ENCODE measurements at places on chromosomes 1 and 21. TPM values are rescaled to one million over a fixed set of nuclear protein-coding genes. Genes with fewer than 3 reads are reported as not detected.

DNA sequence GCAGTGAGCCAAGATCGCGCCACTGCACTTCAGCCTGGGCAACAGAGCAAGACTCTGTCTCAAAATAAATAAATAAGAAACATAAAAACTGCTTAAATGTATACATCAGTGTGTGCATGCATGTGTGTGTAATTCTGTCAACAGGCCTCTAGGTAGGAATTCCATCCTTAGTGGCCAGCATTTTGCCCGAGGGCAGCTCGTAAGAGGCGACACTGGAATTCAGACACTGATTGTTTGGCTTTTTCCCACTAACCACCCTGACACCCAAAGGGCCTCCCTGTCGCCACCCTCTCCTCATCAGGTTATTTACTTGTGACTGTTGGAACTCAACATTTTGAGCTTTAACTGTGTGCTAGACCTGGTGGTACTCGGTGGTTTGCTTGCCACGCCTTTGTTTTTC lies 64.0 kb upstream of the KIF1B start:
- DNase-seq, result no peak

DNA sequence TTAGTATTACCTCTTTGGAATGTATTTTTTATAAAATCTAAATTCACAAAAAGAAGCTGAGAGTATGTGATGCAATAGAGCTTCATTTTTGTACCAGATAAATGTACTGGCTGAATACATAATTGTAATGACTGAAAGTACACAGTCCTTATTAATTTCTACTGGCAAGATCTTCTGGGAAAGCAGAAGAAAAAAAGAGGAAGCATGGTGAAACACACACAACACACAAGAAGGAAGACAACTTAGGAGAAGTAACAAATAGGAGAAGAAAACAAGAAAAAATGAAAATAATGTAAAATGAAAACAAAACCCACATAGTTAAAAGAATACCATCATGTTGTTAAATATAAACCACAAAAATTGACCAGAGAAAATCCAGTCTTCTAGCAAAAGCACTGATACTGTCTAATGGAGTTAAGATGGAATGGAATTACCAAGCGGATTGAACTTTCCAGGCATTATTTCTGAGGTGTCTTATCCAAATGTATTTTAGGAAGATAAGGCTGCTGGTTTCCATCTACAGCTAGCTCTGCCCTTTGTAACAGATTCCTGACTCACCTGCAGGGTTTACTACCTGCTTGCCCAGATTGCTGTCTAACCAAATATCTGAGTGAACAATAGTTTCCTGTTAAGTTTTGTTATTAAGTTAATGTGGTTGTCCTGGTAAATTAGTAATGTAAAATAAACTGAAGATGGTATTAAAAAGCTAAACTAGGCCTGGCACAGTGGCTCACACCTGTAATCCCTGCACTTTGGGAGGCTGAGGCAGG lies 4.5 kb upstream of the COP1 start:
- DNase-seq, result no peak

PPFIA4 gene
- polyA plus RNA-seq, result not detected

ANGPTL3 gene
- not detected for polyA plus RNA-seq

HOOK1 gene
- 5.1 TPM for polyA plus RNA-seq

All from immature natural killer cell (primary cell).